ENCODE measurements at places on chromosomes 11 and 22. TPM values are rescaled to one million over a fixed set of nuclear protein-coding genes. Genes with fewer than 3 reads are reported as not detected.

Gene SCGB2A2
- total RNA-seq = not detected

DNA sequence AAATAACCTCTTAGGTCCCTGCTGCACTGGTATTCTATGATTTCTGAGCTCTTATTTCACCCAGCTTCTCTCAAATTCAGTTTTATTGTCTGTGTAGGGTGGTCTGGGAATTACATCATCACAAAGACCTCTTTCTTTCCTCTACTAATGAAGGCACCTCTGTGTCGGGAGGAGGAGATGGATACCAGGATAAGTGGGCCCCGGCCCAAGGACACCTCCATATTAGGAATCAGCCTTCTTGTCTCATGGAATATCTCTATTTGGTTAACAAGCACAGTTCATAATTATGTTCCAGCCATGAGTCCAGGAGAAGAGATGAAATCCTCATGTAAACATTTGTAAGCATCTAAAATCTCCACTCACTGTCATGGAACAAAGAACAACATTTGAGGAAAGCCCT is 9.4 kb downstream of the PARVA start:
- H3K27me3 ChIP-seq = no peaks in the 10 kb centered on the region
- peak overlapping the region; percentile 99 for H3K27ac ChIP-seq
- H3K4me1 ChIP-seq = peaks cover 100% of the 10 kb centered on the region
- H3K36me3 ChIP-seq = no peaks in the 10 kb centered on the region

DNA sequence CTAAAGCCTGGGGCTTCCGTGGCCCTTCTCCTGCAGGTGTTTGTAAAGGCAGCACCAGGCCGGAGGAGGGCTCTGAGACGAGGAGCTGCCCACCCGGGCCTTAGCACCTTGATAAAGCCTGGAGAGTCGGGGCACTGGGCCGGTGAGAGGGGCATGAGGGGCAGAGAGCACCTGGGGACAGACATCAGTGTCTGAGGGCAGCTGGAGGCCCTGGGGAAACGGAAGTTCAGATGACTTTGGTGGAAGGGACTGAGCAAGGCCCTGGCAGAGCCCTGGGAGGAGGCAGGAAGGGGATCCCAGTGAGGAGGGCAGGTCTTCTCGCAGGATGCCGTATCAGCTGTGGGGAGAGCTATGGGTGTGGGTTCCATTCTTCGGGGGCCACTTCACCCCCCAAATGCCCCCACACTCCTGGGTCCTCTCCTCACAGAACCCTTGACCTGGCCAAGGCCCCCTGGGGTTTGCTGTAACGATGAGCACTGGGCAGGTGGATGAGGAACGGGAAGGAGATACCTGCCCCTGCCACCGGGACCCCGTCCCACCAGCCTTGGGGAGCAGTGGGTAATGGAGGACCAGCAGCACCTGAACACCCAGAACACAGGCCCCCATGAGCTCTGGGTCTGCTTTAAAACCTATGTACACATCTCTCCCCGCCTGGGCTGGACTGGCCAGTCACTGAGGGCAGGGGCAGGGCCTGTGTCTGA is 7.4 kb downstream of the C1QTNF6 start:
- H3K27ac ChIP-seq = no peak overlapping the region
- H3K4me3 ChIP-seq = no peak overlapping the region
- no peaks in the 10 kb centered on the region for H3K27me3 ChIP-seq
- peaks cover 35% of the 10 kb centered on the region for H3K4me1 ChIP-seq
- no peaks in the 10 kb centered on the region for H3K36me3 ChIP-seq

Gene HBG2
- total RNA-seq = not detected

DNA sequence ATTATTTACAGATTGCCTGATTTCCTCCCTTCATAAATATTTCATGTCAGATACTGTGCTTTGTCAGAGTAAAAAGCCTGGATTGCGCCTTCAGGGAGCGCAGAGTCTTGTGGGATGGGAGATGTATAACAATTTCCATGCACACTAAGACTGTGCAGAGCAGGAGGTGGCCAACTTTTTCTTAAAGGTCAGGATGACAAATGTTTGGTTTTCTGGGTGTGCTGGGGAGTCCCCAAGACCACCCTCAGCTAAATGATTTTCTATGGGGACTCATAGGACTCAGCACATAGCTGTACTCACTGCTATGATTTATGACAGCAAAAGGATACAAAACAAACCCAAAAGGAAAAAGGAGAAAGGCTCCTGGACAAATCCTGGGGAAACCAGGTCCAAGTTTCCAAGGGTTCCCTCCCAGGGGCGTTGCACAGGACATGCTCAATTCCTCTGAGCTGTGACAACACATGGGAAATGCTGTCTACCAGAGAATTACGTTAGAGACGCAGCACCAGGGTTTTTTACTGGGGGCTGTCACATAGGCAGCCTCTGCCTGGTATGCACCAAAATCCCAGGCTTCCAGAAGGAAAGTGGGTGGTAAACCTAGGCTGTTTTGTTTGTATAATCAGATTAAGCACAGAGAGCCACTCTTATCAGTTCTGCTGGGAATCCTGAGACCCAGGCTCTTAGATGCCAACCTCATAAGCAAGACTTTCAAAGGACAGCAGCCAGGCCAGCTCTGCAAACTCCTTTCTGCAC is 59.1 kb downstream of the CSNK2A3 start:
- DNase-seq = no peak
- no peak overlapping the region for H3K4me3 ChIP-seq
- no peaks in the 10 kb centered on the region for H3K27me3 ChIP-seq
- H3K27ac ChIP-seq = no peak overlapping the region
